ENCODE measurements at places on chromosomes 2 and 18.

DNA sequence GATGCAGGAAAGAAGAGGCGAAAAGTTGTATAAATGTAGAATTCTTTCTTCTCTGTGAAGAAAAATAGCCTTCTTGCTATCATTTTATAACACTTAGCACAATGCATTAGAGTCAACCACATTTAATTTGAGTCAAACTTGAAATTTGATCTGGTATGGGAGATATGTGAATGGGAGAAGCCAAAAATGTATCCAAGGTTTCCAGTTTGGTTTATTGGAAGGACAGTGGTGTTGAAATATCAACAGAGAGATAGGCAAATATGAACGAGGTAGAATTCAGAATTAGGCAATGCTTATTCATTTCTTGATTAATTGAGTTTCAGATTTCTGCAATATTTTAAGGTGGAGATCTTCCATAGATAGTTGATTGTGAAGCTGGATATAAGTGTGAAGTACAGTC, 991.9 kb upstream of the CHAC2 start:
- DNase-seq, result no peak

DNA sequence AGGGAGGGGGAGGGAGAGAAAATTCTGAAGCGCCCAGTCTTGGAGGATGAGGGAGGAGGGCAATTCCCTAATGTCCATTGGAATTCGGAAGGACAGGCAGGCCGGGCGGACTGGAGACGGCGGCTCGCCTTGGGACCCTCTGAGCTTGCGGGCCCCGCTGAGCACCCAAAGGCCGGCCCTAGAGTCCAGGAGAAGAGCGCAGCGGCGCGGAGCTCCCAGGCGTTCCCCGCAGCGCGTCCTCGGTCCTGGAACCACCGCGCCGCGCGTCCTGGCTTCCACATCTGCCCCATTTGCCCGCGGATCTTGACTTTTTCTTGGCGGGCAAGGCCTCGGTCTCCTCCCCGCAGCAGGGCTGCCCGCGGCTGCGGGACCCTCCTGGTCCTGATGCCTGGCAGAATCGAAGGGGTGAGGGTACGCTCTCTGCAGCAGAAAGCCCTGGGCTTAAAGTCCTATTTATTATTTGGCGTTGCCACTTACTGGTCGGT, 675 bp upstream of the MLPH start:
- no peak for DNase-seq

DNA sequence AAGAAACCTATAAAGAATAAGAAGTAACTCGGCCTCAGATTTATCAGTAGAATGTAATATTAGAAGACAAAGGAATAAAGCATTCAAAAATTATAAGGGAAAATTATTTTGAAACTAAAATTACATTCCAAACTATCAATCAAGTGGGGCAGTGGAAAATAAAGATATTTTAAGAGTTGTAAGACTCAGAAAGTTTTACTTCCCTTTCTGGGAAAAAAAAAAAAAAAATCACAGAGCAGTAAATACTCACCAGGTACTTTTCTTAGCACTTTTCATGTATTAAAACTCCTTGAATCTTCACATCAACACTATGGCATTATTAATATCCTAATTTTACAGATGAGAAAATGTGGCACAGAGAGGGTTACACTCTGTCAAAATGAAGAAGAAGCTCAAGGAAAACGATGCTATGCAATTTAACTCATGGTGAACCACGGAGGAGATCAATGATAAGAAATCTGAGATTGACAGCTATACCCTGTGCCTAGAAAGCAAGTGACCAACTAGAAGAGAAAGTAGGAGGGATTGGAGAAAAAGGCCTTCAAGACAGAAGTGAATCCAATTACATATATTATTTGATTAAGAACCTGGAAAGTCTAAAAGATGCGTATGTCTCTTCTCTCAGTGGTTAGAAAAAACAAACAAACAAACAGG, 238.9 kb upstream of the ID2 start:
- no peak for DNase-seq

- no peak for DNase-seq
Observed at GRCh38 chr2:124145982-124146381, 120.9 kb downstream of the CNTNAP5 start.

DNA sequence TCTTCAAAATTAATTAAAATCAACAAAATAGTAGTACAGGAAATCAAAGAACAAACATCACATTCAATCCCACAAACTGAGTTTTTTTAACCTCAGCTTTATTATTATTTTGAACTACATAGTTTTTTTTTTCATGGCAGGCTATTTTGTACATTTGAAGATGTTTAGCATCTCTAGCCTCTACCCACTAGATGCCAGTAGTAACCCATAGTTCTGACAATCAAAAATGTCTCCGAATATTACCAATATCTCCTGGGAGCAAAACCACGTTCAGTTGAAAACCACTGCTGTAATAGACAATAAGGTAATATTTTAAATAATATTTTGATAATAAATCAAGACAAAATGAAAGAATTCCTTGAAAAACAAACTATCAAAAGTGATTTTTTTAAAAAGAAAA, 702.6 kb upstream of the LRRTM1 start:
- DNase-seq, result no peak

- no peak for DNase-seq
Observed at GRCh38 chr2:209431701-209432100, 7.9 kb downstream of the MAP2 start.

All from T follicular helper cell (primary cell).